A549 treated with dexamethasone at 1 μM for 4 hours (cell line): ENCODE measurements at places on chromosomes 7 and 10. TPM values are rescaled to one million over a fixed set of nuclear protein-coding genes. Genes with fewer than 3 reads are reported as not detected.

WIPF3 gene
- total RNA-seq: 0.39 to 0.65 TPM (median 0.62 TPM) in 5 replicates

PTPRE gene
- 3.4 to 6.2 TPM (median 5.4 TPM) in 5 replicates for total RNA-seq

ASB10 gene
- total RNA-seq: not detected in 5 replicates

GATAD1 gene
- total RNA-seq: 16.3 to 18.7 TPM (median 17.3 TPM) in 5 replicates

IGF2BP3 gene
- total RNA-seq: 27.4 to 38.9 TPM (median 32.5 TPM) in 5 replicates

ENTPD1 gene
- total RNA-seq: 0.06 to 0.20 TPM (median 0.15 TPM) in 4 of 5 replicates, not detected in the other

GPR158 gene
- 0.02 to 0.06 TPM (median 0.04 TPM) in 5 replicates for total RNA-seq

SLC29A3 gene
- total RNA-seq: 26.1 to 33.2 TPM (median 29.7 TPM) in 5 replicates

INMT gene
- total RNA-seq: not detected in 5 replicates

HHEX gene
- 11.1 to 12.4 TPM (median 11.7 TPM) in 5 replicates for total RNA-seq

EVX1 gene
- 0.07 to 0.19 TPM (median 0.13 TPM) in 5 replicates for total RNA-seq

KCND2 gene
- total RNA-seq: not detected in 5 replicates

RGS10 gene
- 46.9 to 54.2 TPM (median 50.6 TPM) in 5 replicates for total RNA-seq

PRKG1 gene
- 0.01 TPM in 3 of 5 replicates, not detected in the others for total RNA-seq

TYW1B gene
- 2.9 to 3.2 TPM (median 3.0 TPM) in 5 replicates for total RNA-seq

IKZF1 gene
- not detected in 5 replicates for total RNA-seq

CCDC3 gene
- 0.71 to 1.4 TPM (median 1.1 TPM) in 5 replicates for total RNA-seq

FRMD4A gene
- 3.0 to 4.4 TPM (median 4.0 TPM) in 5 replicates for total RNA-seq

FAM180A gene
- total RNA-seq: 0.05 to 0.15 TPM (median 0.09 TPM) in 4 of 5 replicates, not detected in the other

ARHGAP22 gene
- total RNA-seq: 3.1 to 4.3 TPM (median 3.5 TPM) in 5 replicates
